ENCODE measurements at places on chromosomes 5 and 9.

GRCh38 chr9:126391713-126392661 is 65.4 kb downstream of the MVB12B start:
- no peak for DNase-seq

- DNase-seq: no peak
Observed at GRCh38 chr5:133957591-133957990, 10.8 kb downstream of the C5orf15 start.

DNA sequence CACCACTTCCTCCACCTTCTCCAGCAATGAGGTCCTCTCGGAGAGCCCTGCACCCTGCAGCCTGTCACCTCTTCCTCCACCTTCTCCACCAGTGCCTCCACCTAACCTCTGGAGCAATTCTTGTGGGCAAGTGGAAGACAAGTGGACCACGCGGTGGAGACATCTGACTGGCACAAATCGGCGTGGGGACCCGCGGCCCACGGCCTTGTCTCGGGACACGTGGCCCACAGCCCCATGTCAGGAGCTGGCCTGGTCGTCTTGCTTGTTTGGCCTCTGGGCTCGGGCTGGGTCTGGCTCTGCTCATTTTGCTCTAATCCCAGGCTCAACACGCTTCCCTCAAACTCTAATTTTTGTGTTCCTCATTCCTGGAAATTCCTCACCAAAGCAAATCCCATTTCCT is 393.1 kb upstream of the IRX1 start:
- DNase-seq: no peak

DNA sequence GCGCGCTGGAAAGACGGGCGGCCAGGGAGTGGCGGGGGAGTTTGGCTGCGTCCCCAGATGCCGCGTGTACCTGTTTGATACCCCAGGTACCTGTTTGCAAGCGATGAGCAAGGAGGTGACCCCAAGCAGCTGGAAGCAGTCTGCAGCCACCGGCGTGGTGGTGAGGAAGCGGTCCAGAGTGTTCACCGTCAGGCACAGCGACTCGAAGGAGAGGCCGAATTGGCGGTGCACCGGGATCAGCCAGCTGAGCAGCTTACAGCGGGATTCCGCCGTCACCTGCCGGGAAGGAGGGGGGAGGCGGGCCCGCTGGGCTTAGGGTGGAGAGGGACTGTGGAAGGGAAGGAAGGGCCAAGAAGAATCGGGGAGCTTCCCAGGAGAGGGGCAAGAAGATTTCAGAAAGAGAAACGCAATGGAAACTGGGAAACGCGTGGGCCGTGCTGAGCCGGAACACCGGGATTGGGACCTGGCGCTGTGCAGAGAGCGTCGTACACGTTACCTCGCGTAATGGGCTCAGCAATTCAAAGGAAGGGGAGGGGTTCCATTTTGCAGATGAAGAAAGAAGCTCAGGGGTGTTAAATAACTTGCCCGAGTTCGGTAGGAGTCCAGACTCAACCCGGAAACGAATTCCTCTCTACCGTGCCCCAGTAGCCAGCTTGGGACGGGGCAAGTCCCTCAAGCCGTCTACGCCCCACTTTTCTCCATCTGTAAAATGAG is 980 bp downstream of the CCNO start:
- no peak for DNase-seq

DNA sequence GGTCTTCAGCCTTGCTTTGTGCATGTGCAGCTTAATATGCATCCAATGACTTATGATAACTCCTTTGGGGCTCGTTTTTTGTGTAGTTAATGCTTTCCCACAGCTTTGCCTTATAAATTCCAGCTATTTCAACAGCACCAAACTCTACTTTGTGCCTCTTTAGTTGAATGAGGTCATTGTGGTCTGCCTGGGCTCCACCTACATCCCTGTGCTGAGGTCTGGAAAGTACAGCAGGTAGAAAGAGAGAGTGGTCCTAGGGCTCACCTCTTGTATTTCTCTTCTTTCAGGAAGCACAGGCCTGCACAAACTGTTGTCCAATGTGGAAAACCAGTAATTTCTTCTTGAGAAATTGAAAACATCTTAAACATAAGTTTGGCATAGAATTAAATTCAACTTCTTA is 167.2 kb downstream of the XRCC4 start:
- no peak for DNase-seq

Data from GOT3 (cell line).